ENCODE measurements at places on chromosomes 4 and X.
A peak's percentile ranks its signal among the peaks of the same experiment; 100 is the strongest.

DNA sequence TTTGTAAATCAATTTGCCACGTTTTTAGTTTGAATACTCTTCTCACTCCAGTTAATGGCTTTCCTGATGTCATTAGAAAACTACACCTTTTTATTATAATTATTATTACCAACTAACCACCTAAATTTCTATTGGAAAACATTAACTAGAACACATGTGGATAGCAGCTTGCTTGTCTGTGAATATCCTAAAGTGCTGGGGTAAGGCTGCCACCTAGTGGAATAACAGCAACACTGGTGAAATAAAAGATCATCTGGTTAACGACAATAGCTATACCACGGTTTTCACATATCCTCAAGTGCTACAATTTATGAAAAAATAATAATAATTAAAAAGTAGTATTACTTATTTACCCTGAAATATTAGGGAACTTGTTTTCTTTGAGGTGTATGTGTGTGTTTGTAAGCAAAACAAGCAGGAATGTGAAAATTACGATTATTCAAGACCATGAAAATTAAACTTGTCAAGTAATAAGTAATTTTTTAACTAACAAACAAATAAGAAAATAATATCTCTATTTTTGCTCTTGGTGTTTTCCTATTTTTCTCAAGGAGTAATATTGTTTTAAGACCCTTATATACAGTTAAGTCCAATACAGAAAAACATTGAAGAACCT is 130.1 kb upstream of the TECRL start:
- peak; percentile 10 for DNase-seq

DNA sequence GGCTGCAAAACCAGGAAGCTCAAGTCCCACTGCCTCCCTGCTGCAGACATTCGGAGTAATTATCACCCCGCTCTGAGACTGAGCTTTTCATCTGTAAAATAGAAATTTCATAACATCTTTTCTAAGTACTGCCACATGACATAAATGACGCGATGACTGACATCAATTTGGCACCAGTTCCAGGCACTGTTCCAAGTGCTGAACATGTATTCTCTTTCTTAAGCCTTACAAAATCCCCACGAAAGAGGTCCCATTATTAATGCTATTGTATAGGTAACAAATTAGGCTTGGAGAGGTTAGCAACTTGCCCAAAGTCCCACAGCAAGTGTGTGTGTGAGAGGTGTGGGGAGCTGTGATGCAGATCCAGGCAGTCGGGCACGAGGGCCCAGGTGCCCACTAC is 56.4 kb downstream of the SLC2A9 start:
- DNase-seq, result no peak

GRCh38 chrX:153491918-153492317 is 2.9 kb upstream of the BGN start:
- DNase-seq, result no peak

- DNase-seq, result no peak
Observed at GRCh38 chrX:131308980-131309379, 19.9 kb upstream of the IGSF1 start.

DNA sequence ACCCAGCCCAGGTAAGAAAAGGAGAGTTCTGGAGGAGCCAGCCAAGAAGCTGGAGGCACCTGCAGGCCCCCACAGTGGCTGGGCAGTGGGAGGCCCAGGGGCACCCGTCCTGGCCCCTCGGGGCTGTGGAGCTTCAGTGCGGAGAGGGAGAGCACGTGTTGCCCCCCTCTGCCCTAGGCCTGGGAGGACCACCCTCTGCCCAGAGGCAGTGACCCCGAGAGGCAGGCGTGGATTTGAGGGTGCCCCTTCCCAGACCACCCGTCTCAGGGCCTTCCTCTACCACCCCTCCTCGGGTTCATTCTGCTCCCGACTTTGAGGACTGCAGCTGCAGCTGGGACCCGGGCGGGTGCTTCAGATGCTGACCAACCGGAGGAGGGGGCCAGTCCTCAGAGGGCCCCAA is 12.1 kb upstream of the HGFAC start:
- DNase-seq, result no peak

DNA sequence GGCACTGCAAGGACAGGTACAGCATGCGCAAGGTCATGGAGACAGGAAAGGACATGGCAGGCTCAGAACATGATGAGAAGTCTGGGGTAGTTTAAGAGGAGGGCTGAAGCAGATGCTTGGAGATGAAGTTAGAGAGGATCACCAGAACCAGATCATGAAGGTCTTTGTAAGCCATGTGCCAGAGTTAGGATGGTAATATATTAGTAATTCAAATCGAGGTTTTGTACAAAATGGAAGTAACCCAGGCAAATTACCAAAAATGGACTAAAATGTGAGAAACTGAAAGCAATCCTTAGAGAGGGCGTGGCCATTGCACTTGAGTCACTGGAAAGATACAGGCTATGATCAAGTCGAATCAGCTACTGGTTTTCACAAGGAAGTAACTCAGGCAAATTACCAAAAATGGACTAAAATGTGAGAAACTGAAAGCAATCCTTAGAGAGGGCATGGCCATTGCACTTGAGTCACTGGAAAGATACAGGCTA is 13.5 kb downstream of the RXFP1 start:
- peak; percentile 41 for DNase-seq

- DNase-seq, result no peak
Observed at GRCh38 chr4:184807797-184808712, 17.7 kb downstream of the ACSL1 start.

DNA sequence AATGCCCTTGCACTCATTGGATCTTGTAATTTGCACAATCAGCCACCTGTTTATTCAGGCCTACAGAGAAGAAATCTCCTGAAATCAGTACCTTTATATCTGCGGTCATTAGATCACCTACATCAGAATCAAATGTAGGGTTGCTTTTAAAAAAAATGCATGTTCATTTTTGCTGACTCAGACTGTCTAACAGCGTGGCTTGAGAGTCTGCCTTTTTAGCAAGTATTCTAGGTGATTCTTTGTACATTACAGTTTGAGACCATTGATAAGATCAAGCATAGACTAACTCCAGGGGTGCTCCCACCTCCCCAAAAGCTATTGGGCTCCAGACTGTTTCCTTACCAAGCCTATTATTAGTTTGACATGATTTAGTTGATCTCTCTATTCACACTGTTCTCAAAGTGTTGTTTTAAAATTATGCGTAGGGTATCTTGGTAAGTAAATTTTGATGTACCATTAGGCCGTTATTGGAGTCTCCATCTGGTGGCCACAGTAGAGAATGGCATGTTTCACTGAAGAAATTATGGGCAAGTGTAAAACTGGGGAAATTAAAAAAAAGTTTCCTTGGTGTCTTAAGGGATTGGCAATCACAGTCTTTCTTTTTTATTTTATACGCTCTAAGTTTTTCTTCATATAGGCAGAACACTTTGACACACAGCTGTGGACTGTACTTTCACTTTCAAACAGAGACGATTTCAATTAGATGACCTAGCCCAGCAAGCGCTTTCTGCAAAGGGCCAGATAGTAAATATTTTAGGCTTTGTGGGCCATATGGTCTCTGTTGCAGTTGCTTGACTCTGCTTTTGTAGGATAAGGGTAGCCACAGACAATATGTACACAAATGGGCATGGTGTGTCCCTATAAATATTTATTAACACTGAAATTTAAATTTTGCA is 33.7 kb upstream of the MSL3 start:
- DNase-seq, result no peak

DNA sequence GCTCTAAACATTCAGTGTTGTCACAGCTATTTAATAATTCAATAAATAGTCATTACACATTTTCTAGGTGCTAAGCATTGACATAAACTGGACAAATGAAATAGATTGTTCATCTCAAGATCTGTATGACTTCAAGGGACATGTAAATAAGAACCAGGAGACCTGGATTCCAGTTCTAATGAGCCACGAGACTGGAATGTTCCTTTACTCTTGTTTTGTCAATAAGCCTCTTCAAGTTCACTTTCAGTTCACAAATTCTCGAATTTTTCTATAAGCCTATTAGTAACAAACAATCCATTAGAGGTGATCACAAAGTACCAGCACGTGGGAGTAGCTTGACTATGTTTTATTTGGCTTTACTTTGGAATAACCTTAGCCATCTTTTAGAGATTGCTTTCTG is 514.0 kb upstream of the SMIM31 start:
- DNase-seq, result no peak

- DNase-seq, result no peak
Observed at GRCh38 chr4:88033309-88033708, 25.9 kb downstream of the PKD2 start.

DNA sequence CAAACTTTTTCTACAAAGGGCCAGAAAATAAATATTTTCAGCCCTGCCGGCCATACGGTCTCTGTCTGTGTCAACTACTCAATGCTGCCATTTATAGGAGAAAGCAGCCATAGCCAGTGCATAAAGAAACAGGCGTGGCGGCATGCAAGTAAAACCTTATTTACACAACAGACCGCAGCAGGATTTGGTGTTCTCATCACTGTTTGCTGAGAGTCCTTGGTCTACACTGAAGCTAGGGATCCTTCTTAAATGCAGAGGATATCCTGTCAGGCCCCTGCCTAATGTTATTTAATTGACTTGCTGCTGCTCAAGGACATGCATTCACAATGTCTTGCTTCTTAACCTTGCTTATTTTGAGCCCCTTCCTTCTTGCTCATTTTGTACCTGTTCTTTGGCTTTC is 54.7 kb downstream of the CPE start:
- DNase-seq, result no peak

- no peak for DNase-seq
Observed at GRCh38 chrX:26511589-26512363, 295.8 kb downstream of the MAGEB5 start.

DNA sequence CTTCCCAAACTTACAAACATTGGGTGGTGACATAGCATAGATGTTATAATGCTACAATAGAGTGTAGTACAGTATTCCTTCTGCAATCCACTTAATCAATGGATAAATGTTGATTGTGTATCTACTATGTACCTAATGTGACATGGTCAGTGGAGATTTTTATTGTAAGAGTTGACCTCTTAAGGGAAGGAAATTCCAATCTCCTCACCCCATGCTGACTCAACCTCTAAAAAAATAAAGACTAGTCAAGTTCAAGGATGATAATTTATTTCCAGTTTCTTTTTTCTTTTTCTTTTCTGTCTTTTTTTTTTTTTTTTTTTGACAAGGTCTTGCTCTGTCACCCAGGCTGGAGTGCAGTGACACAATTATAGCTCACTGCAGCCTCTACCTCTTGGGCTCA is 206.5 kb upstream of the STS start:
- DNase-seq, result no peak

GRCh38 chr4:2994917-2995316 is 31.5 kb downstream of the GRK4 start:
- no peak for DNase-seq

- DNase-seq, result no peak
Observed at GRCh38 chrX:37755025-37755424, 24.8 kb upstream of the CYBB start.

DNA sequence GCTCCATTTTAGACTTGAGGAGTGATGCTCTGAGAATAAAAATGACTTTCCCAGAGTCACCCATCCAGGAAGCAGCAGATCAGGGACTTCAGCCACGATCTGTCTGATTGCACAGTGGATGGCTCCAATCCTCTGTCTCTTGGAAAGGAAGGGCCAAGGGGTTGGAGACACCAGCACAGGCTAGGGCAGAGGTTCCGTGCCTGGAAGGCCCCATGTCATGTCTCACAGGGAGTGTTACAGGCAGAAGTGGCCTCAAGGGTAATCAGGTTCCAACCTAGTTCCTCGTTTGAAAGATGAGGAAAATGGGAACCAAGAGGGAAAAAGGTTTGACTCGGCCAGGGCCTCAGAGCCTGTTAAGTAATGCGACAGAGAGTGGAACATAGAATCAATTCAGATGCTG is 160.0 kb downstream of the EFNB1 start:
- no peak for DNase-seq

GRCh38 chrX:74063426-74064155 is 240.4 kb upstream of the ZCCHC13 start:
- no peak for DNase-seq

- DNase-seq, result no peak
Observed at GRCh38 chr4:75327804-75328512, 186.2 kb downstream of the RCHY1 start.

GRCh38 chrX:56233100-56233499 is 944 bp downstream of the KLF8 start:
- DNase-seq, result no peak

DNA sequence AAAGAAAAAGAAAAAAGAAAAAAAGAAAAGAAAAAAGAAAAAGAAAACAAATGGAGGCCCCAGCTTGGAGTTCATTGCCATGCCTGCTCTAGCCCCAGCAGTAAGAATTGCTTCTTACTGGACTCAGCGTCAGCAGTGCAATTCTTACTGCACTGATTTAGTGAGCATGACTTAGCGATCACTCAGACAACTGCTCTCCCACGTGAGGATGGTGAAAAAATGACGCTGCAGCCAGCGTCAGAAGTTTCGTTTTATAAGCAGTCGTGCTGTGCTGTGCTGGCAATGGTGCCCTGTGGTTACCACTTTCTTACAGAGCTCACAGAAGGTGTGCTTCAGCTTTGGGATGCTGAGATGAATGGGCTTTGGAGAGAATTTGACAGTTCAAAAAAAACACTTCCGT is 68.3 kb upstream of the DDX3X start:
- peak; percentile 81 for DNase-seq
